ENCODE measurements at places on chromosomes 12 and 14.

DNA sequence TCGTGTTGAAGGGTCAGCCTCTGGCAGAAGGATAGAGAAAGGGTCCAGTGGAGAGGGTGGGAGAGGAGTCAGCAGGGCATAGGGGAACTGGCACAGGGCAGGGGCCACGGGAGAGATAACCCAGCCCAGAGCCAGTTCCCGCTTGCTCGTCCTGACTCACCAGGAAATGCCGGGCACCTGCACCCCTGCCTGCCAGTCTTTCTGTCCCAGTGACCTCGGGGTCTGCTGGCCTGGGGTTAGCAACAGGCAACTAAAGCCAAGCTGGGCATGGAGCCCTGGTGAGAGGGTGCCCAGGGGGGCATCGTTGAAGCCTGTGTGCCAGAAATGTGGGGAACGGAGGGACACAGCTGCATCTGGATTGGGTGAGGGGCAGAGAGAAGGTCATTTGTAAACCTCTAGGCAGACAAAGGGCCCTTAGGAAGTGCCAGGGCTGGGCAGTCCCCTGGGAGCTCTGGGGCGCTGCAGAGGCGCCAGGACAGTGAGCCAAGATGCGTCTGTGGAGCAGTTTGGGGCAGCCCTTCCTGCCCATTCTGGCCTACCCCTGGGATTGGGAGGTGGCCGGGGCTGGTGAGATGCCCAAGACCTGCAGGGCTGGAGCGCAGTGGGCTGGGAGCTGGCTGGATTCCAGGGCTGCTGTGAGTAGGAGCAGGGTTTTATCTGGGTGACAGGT, 5.5 kb downstream of the TNFAIP2 start:
- no peak for DNase-seq

DNA sequence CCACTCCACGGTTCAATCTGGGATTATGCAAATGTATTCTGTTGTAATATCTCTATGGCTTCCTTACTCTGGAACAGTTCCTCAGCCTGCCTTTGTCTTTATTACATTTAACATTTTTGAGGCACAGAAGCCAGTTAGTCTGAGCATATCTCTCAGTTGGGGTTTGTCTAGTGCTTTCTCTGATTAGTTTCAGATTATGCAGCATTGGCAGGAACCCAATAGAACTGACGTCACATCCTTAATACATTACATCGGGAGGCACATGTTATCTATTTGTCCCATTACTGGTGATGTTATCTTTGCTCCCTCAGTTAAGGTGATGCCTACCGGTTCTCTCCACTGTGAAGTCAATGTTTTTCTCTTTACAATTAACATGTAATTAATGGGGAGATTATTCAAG, 62.4 kb downstream of the PPM1A start:
- DNase-seq: no peak

DNA sequence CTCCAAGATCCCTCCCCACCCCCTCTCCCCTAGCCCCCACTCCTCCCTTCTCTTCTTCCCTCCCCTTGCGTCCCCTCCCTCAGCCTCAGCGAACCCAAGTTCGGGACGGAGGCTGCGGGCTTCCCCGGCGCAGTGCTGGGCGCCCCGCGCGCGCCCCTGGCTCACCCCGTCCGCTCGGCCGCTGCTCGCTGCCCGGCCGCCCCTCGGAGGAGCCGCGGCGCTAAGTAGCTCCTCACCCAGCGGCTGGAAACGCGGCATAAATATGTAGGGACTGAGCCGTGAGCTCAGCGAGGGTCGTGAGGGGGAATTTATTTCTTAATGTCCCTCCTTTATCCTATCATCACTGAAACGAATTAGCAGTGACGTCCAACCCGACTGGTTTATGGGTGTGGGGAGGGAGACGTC, at the start of gene NOS1:
Gene NOS1 (minus strand): TSS at position 280 of the 405 bp plus-strand sequence. CDS start 30,557 bp downstream, outside the sequence.
- no peak for DNase-seq

GRCh38 chr12:81077329-81077685, 572 bp upstream of the ACSS3 start:
- DNase-seq: no peak

DNA sequence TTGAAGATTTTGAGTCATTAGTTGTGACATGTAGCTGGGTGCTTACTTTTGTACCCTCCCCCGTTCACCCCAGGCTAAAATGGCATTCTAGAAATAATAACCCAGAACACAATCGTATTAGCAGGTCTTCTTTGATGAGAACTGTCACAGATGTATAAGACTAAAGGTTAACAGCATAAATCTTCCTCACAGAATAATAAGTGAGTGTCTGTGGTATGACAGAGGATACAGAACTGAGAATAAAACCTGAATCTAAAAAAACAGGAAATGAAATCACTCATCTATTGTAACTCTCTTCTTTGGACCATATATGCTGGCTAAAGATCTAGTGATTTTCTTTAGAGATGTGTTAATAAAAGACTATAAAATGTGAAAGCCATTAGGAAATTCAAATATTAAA, 746.6 kb downstream of the LRFN5 start:
- no peak for DNase-seq

GRCh38 chr14:77883847-77884238, 83.9 kb downstream of the ADCK1 start:
- no peak for DNase-seq

DNA sequence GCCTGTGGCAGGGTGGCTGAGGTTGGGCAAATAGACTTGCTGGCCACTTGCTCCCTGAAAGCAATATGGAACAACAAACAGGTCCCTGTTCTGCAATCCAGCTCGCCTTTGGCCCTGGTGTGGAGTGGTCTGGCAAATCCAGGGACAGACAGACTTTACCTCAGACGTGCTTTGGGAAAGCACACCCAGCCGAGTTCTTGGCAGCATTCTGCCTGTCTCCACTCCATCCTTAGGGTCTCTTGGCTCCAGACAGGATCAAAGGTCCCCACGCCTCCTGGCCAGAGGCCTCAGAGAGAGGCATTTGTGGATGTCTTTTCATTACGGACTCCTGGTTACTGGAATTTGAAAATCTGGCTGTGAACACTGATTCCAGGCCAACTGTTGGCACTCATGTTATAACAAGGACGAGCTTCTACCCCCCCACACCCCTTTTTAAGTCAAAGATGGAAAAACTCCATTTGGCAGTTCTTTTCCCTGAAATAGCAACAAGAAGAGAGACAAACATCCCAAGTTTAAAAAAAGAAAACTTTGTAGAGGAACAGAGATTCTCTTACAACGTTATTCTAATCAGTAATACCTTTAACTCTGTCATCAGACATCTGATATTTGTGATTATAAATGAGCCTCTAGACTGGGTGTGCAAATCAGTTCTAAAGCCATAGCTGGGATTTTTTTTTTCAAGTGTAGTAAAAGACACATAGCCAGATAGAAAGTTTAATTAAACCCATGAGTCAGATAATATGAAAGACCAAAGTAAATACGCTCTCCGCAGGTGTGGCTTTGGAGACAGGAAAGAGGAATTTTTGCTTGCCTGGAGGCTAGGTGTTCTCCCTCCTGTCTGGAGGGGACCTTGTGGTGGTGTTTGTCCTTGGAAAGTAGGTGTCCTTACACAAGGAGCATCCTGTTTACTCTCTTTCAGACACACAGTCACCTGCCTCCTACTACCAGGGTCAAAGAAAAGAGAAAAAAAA, 60.7 kb downstream of the GALNT8 start:
- DNase-seq: no peak

DNA sequence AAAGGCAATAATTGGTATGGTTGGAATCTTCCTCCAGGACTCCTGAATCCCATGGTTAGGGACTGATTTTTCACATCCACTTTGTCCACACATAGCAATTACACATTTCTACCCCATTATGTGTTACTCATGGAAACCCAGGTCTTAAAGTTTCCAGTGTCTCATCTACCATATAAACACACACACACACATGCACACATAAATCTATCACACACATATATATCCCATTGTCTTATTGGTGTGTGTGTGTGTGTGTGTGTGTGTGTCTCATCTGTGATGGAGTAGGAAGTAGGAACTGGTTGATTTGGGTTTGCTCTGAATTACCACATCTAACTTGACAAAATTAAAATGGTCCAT, 525.4 kb downstream of the FUT8 start:
- no peak for DNase-seq

GRCh38 chr12:105911966-105912365, 226.8 kb downstream of the NUAK1 start:
- DNase-seq: no peak

DNA sequence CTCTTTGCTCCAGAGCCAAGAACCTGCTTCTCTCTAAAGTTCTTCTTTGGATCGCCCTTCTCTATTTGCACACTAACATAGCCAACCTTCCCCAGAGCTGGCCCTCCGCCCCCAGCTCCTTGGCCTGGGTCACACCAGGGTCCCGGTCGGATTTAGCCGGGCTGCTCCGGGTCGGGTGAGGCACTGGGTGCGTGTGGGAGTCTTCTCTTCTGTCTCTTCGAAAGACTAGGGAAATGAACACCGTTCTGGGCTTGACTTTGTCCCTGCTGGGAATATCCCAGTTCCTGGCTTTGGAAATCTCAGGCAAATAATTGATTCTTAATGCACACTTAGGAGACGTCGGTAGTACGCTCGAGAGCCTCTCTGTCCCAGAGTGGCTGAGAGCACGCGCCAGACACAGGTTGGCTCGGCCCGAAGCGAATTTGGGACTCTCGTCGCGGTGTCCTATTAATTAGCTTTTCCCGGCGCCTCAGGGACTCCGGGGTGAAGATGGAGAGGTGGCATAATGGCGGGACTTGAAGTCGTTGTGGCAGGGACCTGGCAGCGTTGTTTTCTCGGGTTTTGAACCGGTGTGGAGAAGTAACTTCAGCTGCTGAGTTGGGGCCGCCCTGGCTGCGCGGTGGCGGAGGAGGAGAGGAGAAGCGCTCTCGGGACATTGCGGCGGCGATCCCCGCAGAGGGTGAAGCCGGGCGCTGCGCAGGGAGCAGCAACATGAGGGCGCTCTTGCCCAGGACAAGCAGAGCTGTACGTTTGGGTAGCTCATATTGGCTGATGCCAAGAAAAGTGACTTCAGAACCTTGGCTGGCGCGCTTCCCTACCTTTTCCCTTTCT, 7.5 kb downstream of the FOXG1 start:
- no peak for DNase-seq

DNA sequence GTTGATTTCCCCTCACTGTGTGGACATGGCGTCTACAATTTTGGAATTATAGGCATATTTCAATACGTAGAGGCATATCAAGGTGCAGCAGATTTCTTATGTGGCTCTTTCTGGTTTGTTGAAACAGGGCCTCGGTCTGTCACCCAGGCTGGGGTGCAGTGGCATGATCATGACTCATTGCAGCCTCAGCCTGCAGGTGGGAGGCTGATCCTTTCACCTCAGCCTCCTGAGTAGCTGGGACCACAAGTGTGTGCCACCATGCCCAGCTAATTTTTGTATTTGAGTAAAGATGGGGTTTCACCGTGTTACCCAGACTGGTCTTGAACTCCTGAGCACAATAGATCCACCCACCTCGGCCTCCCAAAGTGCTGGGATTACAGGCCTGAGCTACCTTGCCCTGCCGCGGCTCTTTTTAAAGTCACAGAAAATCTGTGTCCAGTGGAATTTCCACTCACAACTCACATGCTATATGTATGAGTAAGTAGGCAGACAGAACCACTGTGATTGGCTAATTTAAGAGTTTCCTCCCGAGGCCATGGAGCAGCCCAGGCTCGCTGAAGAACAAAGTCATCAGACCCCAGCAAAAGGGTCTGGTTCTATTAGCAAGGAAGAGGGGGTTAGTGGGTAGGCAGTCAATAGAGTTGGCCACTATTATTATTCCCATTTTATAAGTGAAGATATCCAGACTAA, 9.1 kb downstream of the GNG2 start:
- peak; percentile 50 for DNase-seq

- DNase-seq: no peak
Observed at GRCh38 chr12:108182096-108182495, 53.0 kb downstream of the WSCD2 start.

DNA sequence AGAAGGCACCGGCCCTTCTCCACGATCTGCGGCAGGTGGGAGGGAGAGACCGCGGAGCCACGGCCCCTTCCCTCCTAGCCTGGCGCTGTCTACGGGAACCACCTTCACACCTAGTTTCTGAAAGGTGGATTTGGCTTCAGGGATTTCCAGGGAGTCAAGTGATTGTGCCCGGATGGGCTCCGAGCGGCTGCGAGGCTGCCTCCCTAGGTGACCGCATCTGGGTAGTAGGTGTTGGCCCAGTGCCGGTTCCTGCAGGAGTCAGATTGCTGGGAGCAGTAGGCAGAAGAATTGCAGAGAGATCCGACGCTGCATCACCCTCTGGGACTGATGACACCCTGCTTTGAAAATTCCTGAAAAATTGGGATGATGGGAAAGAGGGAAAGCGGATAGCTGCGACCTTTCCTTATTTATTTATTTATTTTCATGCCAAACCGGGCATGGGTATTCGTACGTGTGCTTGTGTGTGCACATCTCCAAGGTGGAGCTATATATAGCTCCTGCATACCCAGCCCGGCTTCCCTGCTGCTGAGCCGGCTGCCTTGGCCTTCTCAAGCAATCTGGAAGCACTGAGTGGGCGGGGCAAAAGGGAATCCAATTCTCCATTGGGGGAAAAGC, 1.1 kb downstream of the CNTN1 start:
- no peak for DNase-seq

Measured in stimulated activated CD4-positive, alpha-beta T cell treated with anti-CD3 and anti-CD28 coated beads, Interleukin-4, amount 100 ng/mL, for 1 hour (primary cell).